ENCODE measurements at places on chromosomes 5 and 9.
A peak's percentile ranks its signal among the peaks of the same experiment; 100 is the strongest.

DNA sequence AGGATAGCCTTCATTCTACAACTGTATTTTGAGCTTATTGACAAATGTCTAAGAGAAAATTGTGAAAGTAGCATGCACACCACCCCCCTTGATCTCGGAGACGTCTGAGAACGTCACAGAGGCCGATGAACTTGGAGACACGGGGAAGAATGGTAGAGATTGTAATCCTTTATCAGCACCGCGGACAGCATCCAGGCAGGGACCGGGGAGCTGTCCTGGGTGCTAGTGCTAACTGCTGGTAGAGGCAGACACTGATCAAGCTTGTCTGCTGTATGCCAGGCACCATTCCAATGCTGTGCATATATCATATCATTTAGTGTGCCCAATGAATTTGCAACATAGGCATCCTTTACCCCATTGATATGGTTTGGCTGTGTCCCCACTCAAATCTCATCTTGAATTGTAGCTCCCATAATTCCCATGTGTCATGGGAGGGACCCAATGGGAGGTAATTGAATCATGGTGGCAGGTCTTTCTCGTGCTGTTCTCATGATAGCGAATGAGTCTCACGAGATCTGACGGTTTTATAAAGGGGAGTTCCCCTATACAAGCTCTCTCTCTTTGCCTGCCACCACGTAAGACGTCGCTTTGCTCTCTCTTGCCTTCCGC lies 98.8 kb downstream of the LHX2 start:
- peak; percentile 21 for DNase-seq

- no peak for DNase-seq
These were observed 290.6 kb downstream of the PIK3R1 start for GRCh38 chr5:68505917-68506860.

DNA sequence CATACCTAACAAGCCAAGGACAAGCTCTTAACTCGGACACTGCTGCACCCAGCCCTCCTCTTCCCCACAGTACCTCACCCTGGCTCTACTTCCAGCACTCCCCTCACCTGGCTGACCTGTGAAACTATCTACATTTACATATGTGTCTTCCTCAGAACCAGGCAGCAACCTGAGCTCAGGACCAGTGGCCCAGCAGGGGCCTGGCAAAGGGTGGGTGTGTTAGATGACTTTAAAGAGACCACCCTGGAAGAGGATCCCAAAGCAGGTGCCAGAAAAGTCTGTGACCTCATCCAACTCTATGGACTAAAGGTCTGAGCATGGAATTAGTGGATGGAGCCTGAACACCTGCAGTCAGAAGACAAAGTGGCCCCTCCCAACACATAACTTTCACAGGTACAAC lies 400.9 kb downstream of the SPOCK1 start:
- no peak for DNase-seq

DNA sequence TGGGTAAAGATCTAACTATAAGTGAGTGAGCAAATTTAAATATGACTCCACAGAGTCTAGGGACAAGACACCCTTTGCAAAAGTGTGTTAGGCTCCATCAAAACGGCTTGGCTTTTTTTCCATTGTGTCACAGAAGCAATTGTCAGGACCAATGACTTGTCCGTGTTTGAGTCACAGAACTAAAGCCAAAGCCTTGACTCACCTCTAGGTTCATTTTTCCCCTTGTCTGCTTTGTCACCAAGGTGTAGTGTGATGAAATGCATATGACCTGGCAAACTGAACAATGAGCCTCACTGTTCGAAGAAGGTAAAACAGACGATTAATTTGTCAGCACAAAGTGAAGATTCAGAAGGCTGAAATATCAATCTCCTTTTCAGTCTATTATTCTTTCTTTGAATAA lies 331.0 kb downstream of the GLIS3 start:
- no peak for DNase-seq

DNA sequence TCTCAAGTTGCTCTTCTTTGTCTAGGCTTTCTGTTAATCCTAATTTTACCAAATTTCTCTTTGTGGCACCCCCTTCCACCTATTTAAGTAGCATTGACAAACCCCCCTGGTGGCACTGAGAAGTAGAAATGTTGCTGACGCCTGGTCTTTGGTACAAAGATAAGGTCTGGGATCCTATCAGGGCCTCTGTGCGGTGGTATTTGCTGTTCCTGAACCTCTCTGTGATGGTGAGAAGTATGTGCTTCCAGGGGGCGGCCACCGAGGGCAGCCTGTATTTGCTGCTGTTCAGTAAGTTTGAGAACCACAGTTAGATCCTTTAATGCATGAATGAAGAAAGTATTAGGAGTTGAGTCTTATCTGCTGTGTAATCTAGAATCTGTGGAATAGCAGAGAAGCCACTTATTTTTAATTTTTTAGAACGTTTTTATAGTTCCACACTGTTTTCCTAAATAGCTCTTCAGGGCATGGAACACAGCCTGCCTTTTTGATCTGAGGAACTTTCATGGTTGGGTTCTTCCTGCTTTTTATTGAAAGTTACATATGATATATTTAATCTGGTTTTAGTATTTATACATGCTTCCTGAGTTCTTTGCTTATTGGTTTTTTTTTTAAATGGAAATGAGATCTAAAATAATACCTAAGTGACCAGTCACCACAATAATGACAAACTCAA lies 124.2 kb downstream of the TRIO start:
- DNase-seq = no peak

Data from stimulated activated CD8-positive, alpha-beta memory T cell treated with anti-CD3 and anti-CD28 coated beads, Interleukin-2, amount 100 ng/mL, for 48 hours (primary cell).